ENCODE measurements at places on chromosomes 1 and 21.
A peak's percentile ranks its signal among the peaks of the same experiment; 100 is the strongest.

DNA sequence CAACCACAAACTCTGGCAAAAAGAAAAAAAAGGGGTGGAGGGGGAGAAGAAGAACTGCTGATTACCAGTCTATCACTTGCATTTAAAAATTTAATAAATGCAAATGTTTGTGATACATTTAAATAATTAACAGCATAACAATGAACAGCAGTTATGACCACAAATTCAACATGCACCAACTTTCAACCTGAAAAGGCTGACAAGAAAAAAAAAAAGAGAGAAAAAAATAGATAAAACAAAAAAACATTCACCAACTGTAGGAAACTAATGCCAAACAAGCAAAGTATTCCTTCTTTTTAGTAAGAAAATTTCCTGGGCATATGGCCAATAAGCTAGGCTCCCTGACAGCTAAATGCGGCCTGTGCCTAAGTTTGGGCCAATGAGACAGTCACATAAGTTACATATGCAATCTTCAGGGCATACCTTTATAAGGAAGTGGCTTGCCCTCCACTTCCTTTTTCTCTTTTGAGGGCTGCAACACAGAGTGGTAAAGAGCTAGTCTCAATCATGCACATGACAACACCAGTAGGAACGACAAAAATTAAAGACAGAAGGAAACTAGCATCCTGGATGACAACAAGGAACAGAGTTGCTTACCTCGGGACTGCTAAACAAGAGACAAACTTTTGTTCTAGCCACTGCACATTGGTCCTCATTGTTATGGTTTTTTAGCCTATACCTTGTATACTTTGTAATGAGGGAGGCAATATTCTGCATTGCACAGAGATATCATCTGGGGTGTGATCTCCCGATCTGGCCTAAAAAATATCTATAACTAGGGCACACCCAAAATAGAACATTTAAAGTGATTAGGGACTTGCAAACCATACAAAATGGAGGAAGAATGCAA lies 24.2 kb upstream of the PHTF1 start:
- peak; percentile 27 for DNase-seq

- no peak for DNase-seq
These were observed 8.8 kb downstream of the MDM4 start for GRCh38 chr1:204524986-204525385.

DNA sequence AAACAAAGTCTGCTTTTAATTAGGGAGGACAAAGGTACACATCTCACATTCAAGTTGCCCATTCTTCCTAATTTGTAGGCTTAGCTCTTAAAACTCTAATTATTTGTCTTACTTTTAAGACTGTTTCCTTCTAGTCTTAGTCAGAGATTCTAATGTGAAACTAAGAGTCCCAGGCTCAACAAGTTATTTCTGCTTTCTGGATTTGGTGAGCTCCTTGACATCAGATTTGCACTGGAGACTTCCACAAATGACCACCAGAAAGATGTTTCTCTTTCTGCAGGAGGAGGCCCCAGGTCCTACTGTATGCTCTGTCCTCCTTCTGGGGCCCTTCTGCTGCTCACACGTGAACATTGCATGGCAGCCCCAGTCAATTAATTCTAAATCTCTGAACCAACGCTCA lies 194.2 kb upstream of the JUN start:
- no peak for DNase-seq

DNA sequence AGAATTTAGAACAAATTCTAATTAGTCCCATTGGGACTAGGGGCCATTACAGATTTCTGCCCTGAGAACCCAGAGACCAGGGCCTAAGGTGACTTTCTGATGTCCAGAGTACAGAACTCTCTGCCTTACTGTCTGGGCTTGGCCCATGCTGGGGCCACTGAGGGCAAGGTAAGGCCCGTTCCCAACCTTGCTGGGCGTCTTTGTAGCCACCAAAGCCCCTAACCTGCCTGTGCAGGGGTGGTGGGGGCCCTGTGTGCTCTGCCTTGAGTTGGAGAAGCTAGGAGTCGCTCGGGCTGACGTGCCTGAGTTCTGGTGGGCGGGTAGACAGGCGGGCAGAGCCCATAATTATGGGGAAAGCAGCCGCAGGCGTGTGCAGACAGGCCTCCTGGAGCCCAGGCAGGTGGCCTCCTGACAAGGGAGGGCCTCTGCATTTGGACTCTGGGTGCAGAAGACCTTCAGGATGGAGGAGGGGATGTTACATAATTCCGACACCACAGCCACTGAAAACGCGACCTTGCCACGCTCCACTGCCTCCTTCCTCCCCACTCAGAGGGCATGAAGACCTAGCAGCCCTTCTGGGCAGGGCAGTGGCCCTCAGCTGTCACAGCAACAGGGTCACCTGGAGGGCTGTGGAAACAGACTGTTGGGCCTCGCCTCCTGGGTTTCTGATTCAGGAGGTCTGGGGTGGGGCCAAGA lies 239.9 kb upstream of the TMEM51 start:
- no peak for DNase-seq

- no peak for DNase-seq
These were observed 10.0 kb downstream of the SMCP start for GRCh38 chr1:152888126-152888525.

DNA sequence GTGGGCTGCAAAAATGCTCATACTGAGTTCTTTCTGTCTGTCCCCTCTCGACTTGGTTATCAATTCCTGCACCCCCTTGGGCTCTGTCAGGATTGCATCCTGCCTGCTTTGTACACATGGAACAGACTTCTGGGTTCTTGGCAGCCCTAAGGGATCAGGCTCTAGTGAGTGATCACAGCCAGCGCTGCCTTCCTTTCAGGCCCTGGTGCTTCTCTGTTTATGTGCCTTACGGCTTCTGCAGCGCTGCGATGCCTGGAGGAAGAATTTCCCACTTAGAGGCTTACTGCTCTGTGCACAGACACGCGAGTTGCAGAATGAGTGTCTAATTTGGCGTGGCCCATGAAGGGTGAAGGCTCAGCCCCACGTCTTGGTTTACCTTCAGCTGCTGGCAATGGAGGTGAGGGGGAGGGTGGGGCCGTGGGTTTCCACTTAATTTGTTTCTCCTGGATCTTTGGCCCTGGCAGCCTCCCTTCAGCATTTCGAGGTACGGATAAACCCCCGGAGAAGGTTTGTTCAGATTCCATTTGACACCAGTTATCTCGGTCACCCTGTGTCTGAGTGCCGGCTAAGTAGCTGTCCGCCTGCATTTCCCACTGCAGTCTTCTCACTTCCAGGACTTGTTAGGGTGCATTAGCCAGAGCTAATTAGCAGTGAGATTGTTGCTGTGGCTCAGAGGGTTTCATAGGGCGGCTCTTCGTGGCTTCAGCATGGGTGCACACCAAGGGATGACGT lies 227.3 kb downstream of the DYRK1A start:
- DNase-seq, result no peak

- DNase-seq, result no peak
These were observed 25.5 kb upstream of the RCC1 start for GRCh38 chr1:28480308-28480707.

GRCh38 chr21:42632336-42632751 lies 21.1 kb upstream of the PDE9A start:
- no peak for DNase-seq

DNA sequence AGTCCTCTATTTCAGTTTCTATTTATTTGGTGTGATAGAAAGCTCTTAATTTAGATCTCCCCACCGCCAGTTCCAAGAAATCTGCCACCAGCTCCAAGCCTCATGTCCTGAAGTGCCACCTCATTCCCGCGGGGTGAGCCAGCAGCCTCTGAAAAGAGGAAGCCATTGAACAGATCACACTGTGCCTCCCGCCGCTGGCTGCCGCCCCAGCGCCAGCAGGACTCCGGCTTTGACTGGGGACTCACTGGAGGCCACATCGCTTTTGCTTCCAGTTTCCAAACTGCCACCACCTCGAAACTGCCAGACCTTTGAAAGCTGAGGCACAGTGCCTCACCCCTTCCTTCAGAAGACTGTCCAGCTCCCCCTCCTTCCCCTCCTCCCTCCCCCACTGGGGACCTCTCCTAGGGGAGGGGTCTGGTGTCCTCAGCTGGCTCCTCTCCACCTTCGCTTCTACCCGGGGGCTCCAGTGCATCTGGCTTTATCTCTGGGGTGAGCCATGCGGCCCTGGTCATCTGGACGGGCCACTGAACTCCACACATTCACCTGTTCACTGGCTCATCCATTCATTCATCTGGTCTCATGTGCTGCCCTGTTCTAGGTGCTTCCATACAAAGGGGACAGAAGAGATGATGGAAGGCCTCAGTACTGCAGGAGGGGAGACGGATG lies 58.9 kb downstream of the VPS26C start:
- no peak for DNase-seq

GRCh38 chr1:6730880-6731279 lies 29.3 kb upstream of the DNAJC11 start:
- no peak for DNase-seq

DNA sequence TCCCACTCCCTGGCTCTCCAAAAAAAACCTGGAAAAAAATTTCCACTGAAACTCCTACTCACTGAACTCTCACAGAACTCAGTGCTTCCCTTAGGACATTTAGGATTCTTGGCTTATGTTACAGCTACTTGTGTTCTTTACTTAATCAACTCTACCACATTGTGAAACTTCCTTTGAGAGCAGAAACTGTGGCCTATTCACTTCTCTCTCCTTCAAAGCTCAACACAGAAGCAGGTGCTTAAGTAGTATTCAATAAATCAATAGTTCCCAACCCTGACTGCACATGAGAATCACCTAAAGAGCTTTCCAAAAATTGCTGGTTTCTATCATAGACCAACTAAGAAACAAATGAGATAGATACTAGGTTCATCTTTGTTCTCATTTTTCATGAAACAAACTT lies 67.9 kb upstream of the DMRTA2 start:
- peak; percentile 9 for DNase-seq

DNA sequence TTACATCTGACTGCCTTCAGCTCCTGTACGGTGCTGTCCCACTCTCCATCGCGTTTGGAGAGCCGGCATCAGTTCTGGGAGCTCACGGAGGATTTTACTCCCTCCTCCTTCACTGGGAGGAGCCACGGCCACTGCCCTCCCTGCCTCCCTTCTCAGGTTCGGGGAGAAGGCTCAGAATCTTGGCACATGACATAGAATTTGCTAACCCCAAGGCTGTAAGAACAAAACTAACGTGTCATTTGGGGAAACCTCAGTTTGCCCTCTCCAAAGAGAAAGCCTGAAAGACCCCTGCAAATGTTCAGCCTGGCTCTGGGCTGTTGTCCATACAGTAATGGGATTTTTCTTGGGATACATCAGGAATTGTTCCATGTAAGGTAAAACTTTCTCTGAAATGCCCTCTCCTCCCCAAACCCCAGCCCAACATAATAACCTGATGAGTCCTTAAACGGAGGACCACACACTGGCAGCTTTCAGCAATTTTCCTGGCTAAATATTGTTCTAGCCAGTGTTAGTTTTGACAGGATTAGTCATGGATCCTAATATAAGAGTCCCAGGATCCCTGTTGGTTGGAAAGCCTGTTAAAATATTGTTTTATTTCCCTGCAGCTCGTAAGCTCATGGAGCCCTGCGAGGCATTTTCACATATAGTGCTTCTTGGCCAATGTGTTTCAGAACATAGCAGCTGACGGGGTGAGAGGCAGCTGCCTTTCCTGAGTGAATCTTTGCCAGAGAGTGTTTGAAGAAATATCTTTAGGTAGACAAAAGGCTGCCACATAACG lies 98.8 kb downstream of the RHOU start:
- no peak for DNase-seq

GRCh38 chr1:93502571-93502970 lies 54.7 kb downstream of the FNBP1L start:
- peak; percentile 37 for DNase-seq

- DNase-seq, result no peak
These were observed 6.6 kb downstream of the CLIC4 start for GRCh38 chr1:24751833-24752232.

GRCh38 chr1:94602316-94602715 lies 60.8 kb upstream of the F3 start:
- peak; percentile 96 for DNase-seq

DNA sequence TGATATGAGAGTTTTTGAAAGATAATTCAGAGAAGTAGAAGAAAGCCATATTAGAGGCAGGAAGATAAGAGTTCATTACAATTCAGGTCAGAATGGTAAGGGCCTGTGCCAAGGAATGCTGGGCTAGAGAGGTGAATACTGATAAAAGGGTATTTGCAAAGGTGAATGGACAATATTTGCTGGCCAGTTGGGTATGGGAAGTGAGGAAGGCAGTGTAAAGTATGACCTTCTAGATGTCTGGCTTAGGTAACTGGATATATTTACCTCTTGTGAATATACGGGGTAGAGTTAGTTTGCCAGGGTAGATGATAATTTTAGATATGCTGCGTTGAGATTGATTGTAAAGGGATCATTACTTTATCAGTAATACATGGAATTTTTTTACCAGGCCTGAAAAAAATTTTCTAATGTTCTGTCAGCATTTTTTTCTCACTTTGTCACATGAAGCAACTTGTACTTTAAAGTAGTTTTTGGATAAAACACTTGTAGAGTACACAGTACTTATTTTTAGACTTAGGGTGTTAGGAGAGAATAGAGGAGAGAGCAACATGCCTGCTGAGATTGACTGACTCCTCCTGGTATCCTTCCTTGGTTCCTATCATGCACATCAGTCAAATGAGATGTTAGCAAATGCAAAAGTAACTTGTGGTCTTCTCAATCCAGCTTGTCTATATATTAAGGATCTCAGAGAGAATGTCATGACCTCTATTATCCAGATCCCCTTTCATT lies 14.1 kb downstream of the RTCA start:
- no peak for DNase-seq

GRCh38 chr1:234858722-234859121 lies 248.7 kb upstream of the IRF2BP2 start:
- DNase-seq, result no peak

DNA sequence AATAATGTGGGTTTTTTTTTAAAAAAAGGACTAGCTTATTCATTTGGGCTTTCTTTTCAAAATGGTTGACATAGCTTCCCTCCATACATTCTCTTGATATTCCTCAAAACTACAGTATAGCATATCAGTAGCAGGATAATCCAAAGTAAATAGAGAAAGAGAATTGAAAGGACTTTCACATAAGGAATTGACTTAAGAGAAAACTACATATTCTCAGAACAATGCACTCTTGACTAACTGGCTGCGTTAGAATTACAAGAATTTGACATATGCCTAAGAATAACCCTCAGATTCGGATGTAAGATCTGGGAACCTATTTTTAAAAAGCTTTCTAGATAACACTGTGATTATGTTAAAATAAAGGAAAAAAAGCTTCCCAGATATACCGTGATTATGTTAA lies 3.1 kb downstream of the PRKAB2 start:
- peak; percentile 42 for DNase-seq

- DNase-seq, result peak; percentile 77
These were observed 39.9 kb upstream of the ABCA4 start for GRCh38 chr1:94160811-94161210.

DNA sequence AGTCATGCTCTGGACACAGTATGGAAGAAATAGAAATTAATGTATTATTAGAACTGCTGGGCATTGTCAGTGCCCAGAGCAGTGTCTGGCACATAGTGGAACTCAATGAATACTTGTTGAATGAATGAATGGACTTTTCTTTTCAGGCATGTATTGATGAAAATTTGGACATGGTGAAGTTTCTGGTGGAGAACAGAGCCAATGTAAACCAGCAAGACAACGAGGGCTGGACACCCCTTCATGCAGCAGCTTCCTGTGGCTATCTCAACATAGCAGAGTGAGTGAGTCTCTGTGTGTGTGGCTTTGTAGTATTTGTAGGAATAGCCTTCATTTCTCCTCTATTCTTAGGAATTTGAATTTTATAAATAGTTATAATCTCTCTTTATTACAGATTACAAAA lies 68.1 kb downstream of the PPP1R12B start:
- DNase-seq, result no peak

- DNase-seq, result no peak
These were observed 112.8 kb downstream of the PRRX1 start for GRCh38 chr1:170776777-170777176.

GRCh38 chr1:201347498-201348210 lies 29.8 kb downstream of the TNNT2 start:
- no peak for DNase-seq

- DNase-seq, result no peak
These were observed 18.4 kb upstream of the CDCA8 start for GRCh38 chr1:37673920-37674319.
